ENCODE measurements at places on chromosomes 12 and 14.

DNA sequence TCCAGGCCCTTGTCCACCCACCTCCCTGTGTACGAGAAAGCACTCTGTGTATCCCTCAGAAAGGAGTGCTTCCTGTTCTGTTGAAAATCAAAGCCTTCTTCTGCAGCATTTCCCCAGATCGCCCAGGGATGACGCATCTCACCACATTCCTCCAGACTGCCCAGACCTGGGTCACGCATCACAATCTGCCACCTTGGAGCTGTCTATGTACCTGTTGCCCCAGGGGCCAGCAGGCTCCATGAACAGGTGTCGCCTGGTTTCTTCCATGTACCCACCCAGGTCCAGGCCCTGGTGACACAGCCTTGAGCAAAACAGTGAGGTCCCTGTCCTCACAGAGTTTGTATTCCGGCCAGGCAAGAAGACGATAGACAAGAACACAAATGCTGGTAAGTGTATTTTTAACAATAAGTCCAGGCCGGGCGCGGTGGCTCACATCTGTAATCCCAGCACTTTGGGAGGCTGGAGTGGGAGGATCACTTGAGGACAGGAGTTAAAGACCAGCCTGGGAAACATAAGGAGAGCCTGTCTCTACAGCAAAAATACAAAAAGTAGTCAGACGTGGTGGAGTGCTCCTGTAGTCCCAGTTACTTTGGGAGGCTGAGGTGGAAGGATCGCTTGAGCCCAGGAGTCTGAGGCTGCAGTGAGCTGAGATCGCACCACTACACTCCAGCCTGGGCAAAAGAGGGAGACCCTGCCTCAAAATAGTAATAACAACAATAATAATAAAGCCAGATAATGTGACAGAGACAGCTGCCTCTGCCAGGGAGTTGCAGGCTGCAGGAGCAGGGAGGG lies 6.8 kb upstream of the PPP1R13B start:
- no peak for DNase-seq

- DNase-seq, result peak; percentile 90
Measured at GRCh38 chr12:124466216-124467128, 100.9 kb downstream of the NCOR2 start.

- no peak for DNase-seq
Measured at GRCh38 chr12:79367032-79367589, 323.7 kb downstream of the PAWR start.

DNA sequence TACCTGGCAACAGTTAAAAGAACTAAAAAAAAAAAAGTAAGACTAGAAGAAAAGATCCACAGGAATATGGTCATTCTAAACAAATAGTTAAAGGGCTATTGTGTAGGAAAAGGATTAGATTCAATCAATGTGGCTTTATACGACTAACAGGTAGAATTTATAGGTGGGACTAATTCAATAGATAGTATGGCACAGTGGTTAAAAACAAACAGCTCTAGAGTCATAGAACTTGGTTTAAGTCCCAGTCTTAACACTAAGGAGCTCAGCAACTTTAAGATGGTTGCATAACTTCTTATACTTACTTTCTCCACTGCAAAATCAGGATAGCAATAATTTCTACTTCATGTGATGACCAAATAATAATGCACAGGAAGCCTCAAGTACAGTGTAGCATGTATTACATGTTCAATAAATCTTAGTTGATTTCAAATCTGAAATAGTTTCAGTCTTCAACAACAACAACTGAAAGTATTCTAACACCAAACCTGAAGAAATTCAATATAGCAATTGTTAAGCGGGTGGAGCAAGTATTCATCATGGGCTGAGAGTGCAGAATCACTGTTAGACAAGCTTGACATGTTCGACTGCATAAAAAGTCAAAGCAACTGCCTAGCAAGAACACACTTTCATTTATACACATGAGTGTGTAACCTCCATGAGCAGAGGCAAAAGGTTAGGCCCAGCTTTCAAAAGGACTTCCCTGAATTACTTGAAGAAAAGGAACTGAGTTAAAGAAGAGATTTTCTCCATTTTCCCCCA lies 50.4 kb downstream of the ITPR2 start:
- DNase-seq, result no peak

GRCh38 chr14:68145539-68145938 lies 326.0 kb downstream of the RAD51B start:
- no peak for DNase-seq

Measured in activated naive CD4-positive, alpha-beta T cell treated with anti-CD3 and anti-CD28 coated beads, Interleukin-2, amount 10 ng/mL, durations not matched to agents 7 days and 5 days (primary cell).